ENCODE measurements at places on chromosomes 13 and 19. TPM values are rescaled to one million over a fixed set of nuclear protein-coding genes. Genes with fewer than 3 reads are reported as not detected.

Gene KLK6
- not detected for polyA plus RNA-seq

- no peaks in the 10 kb centered on the region for H3K4me1 ChIP-seq
- H3K36me3 ChIP-seq = peaks cover 25% of the 10 kb centered on the region
- no peaks in the 10 kb centered on the region for H3K27me3 ChIP-seq
- no peak overlapping the region for H3K27ac ChIP-seq
Observed at GRCh38 chr19:37695144-37695899, 24.2 kb downstream of the ZNF607 start.

GRCh38 chr19:36196249-36196648 lies 18.2 kb downstream of the ZNF565 start:
- H3K36me3 ChIP-seq = no peaks in the 10 kb centered on the region
- no peak for DNase-seq
- no peak overlapping the region for H3K4me3 ChIP-seq
- H3K27me3 ChIP-seq = no peaks in the 10 kb centered on the region

DNA sequence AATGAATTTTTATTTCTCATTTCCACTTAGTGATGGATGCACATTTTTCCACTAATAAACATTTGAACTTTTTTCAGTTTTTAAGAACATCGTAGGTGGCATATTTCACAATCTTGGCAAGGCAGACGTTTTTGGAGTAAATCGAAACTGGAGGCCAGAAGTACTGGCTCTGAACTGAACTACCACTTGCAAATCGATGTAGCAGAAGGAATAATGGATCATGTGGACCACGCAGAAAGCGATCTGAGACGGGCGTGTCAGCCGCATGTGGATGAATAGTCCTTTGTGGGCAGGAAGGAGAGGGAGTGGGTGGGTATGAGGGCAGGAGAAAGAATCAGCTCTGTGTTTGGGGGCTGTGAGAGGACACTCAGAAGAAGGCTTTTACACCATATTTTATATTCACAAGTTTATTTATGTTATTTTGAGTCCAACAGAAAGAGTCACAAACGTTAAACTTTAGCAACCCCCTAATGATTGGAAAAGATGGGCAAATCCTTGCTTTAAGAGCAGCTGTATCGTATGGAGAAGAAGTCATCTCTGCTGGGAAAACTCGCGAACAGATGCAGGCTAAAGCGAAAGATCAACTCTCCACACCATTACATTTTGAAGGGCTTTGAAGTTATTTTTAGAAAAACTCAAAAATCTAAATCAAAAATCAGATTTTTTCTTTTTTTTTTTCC lies 90.5 kb downstream of the COL4A2 start:
- no peak overlapping the region for H3K4me3 ChIP-seq
- peak overlapping the region; percentile 94 for H3K27ac ChIP-seq
- H3K36me3 ChIP-seq = no peaks in the 10 kb centered on the region

- no peak overlapping the region for H3K4me3 ChIP-seq
- H3K27me3 ChIP-seq = no peaks in the 10 kb centered on the region
- H3K4me1 ChIP-seq = no peaks in the 10 kb centered on the region
- no peak for DNase-seq
- no peaks in the 10 kb centered on the region for H3K36me3 ChIP-seq
Observed at GRCh38 chr13:90049989-90050671, 1297.4 kb upstream of the MIR17HG start.

Gene DPRX
- polyA plus RNA-seq = not detected

DNA sequence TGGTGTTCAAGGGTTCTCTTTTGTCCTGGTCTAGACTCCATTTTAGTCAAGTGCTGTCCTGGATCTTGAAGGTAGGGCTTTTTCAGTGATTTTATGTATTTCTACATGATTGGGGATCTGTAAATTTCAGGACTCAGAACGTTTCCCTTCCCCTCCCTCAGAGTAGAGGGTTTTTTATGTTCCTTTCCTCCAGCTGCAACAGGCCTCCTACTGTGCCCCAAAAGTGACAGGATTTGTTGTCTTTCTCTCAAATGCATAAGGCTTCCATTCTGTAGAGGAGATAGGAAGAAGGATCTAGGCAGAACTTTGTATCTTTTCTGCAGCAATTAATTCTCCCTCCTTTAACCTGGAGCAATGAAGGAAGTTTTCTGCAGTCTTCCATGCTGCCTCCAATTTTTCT lies 251.3 kb downstream of the MAB21L1 start:
- no peaks in the 10 kb centered on the region for H3K36me3 ChIP-seq
- no peak overlapping the region for H3K4me3 ChIP-seq

- no peak overlapping the region for H3K27ac ChIP-seq
- H3K4me1 ChIP-seq = peaks cover 7% of the 10 kb centered on the region
- H3K4me3 ChIP-seq = no peak overlapping the region
- no peak for DNase-seq
Observed at GRCh38 chr13:93316841-93317240, 90.2 kb downstream of the GPC6 start.

DNA sequence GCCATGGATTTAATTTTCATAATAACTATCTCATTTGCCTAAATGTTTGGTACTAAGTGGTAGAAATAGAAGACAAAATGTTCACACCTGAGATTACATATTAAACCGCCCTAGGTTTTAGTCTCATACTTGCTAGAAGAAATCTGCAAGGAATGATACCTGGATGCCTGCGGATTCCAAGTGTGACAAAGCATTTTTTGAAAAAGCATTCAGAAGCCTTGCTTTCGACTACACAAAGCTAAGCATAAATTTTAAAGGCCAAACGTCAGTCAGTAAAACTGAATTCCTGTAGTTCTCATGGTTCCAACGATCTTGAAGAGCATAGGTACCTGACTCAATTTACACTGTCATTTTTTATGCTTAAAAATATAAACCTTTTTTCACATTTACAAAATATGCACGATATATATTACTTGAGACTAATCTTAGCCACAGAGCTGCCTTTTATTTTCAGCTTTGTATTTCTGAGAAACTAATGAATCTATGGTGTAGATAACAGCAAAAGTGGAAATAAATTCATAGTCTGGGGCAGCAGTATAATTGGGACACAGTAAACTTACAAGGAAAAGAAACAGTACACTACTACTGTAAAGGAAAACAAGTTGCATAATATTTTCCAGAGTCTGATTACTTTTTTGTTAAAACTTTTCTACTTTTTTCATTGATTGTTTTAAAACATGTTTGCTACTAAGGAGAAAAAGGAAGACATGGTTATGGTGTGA lies 1.2 kb upstream of the LRRC63 start:
- H3K27ac ChIP-seq = no peak overlapping the region
- peaks cover 10% of the 10 kb centered on the region for H3K4me1 ChIP-seq
- no peaks in the 10 kb centered on the region for H3K27me3 ChIP-seq
- H3K36me3 ChIP-seq = no peaks in the 10 kb centered on the region
- DNase-seq = no peak

DNA sequence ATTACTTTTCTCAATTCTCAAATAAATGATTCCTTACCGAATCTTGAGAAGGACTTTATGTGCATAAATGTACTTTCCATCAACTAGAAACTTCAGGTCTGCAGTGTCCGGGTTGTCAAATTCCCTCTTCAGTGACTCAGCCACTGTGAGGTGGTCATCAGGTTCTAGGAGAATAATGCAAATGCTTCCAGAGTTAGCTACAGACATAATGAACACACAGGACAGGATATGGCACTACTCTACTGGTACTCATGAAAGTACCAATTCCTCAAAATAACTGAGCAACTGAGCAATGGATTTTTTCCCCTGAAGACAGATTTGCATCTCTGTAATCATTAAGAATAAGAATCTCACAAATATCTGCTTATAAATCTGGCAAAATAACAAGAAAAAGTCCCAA lies 31.2 kb downstream of the RCBTB2 start:
- DNase-seq = no peak
- no peak overlapping the region for H3K27ac ChIP-seq
- no peaks in the 10 kb centered on the region for H3K27me3 ChIP-seq
- H3K4me3 ChIP-seq = no peak overlapping the region
- no peaks in the 10 kb centered on the region for H3K36me3 ChIP-seq
- no peaks in the 10 kb centered on the region for H3K4me1 ChIP-seq

- peak overlapping the region; percentile 72 for H3K27ac ChIP-seq
- no peaks in the 10 kb centered on the region for H3K36me3 ChIP-seq
- peak overlapping the region; percentile 42 for H3K4me3 ChIP-seq
- peaks cover 13% of the 10 kb centered on the region for H3K4me1 ChIP-seq
Observed at GRCh38 chr13:113153810-113154748, 4.4 kb upstream of the PROZ start.

DNA sequence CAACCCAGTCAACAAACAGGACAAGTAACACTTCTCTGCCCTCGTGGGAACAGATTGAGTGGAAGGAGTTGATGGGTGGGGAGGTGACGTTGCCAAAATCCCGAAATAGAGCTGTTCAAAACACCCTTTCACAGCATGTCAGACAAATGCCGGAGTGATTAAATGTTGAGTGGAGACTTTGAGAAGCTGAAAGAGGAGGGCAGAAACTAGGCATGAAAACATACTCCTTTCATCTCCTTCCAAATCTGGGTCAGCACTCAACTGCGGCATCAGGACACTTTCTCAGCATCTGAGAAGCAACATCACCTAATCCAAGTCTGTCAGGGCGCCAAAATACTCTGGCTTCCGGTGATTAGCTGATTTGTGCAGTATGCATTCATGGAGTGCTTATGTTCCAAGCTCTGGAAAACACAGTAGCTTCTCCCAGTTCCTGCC lies 51.5 kb upstream of the MRI1 start:
- H3K27me3 ChIP-seq = peaks cover 26% of the 10 kb centered on the region
- H3K27ac ChIP-seq = no peak overlapping the region
- no peaks in the 10 kb centered on the region for H3K36me3 ChIP-seq
- no peak for DNase-seq
- no peaks in the 10 kb centered on the region for H3K4me1 ChIP-seq
- H3K4me3 ChIP-seq = no peak overlapping the region

- no peaks in the 10 kb centered on the region for H3K4me1 ChIP-seq
- DNase-seq = no peak
- H3K36me3 ChIP-seq = no peaks in the 10 kb centered on the region
- no peak overlapping the region for H3K4me3 ChIP-seq
- no peaks in the 10 kb centered on the region for H3K27me3 ChIP-seq
- H3K27ac ChIP-seq = no peak overlapping the region
Observed at GRCh38 chr19:17929056-17929455, 3.8 kb upstream of the CCDC124 start.

DNA sequence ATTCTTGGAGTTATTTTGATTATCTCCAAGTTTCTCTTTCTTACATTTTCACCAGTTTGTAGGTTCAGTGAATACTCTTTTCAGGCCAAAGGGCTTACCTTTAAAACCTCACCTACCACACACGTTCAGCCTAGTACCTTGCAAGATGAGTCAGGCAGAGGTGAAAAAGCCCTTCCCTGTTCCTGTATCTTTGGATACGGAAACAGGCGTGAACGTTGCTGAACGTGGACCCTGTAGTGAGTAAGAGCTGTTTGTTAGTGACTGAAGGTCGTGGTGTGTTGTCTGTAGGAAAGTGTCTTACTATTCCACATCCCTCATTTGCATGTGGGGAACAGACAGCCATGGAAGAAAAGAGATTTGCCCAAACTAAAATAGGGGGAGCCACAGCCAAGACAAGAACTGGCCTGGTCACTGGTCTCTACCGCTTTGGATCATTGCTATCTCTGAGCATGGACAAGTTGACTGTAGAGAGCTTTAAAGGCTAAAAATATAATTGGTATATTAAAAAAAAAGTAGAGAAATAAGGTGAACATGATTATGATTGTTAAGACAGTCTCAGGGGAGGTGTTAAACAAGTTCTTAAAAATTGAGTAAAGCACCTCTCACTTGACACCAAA lies 3.5 kb downstream of the CEBPG start:
- no peaks in the 10 kb centered on the region for H3K27me3 ChIP-seq
- no peak overlapping the region for H3K27ac ChIP-seq
- DNase-seq = no peak
- H3K4me1 ChIP-seq = peaks cover 22% of the 10 kb centered on the region
- H3K4me3 ChIP-seq = no peak overlapping the region

DNA sequence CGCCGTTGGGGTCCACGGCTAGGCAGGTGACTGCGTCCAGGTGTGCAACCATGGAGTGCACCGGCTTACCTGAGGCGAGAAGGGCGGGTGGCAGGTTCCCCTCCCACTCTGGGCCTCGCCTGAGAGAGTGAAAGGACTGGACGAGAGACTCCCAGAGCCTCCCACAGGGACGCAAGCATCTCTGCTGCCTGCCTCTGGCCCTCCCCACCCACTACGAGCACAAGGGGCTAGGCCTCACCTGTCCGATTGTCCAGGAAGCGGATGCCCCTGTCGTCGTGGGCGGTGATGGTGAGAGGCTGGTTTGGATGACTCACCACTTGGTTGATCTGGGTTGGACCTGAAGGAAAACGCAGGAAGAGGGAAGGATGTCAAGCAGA lies 5.1 kb upstream of the PRKD2 start:
- no peaks in the 10 kb centered on the region for H3K27me3 ChIP-seq
- H3K27ac ChIP-seq = no peak overlapping the region
- H3K4me3 ChIP-seq = no peak overlapping the region
- peaks cover 5% of the 10 kb centered on the region for H3K4me1 ChIP-seq
- peaks cover 74% of the 10 kb centered on the region for H3K36me3 ChIP-seq

Gene TNFSF13B
- 0.26 TPM for polyA plus RNA-seq

Gene ZNF829
- 0.72 TPM for polyA plus RNA-seq

DNA sequence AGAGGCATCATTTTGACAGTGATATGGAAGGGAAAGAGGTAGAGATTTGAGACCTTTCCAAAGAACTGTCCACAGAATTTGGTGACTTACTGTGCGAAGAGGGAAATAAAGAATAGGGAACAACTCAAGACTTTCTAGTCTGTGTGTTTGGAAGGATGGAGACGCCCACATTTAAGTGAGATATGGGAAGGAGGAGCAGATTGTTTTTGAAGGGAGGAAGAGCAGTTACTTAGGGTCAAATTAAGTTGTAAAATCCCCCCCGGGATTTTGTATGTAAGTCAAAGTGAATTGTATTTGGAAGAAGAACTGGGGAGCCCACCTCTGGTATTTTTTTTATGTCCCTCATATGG lies 1.2 kb downstream of the USPL1 start:
- no peaks in the 10 kb centered on the region for H3K27me3 ChIP-seq
- peaks cover 28% of the 10 kb centered on the region for H3K36me3 ChIP-seq
- H3K4me3 ChIP-seq = peak overlapping the region; percentile 98
- no peak for DNase-seq
- H3K4me1 ChIP-seq = peaks cover 14% of the 10 kb centered on the region

DNA sequence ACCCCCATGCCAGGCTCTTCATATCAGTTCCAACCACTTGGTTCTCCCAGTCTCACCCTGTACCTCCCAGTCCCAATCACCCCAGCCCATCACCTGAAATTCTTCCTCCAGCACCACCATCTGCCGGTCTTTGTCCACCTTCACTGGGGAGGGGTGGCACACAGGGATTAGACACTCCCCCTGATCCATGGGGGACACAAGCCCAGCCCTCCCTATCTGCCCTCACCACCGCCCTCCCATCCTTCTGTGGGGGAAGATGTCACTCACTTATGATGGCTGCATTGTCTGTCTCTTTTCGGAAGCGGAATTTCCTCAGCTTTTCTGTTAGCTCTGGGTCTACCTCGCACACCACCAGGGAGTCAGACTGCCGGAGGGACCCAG lies 685 bp downstream of the GMFG start:
- no peaks in the 10 kb centered on the region for H3K27me3 ChIP-seq
- H3K4me1 ChIP-seq = no peaks in the 10 kb centered on the region
- no peaks in the 10 kb centered on the region for H3K36me3 ChIP-seq
- H3K4me3 ChIP-seq = no peak overlapping the region
